T-helper 2 cell (primary cell): ENCODE measurements at places on chromosomes 1 and 21.

GRCh38 chr1:178518894-178519293, 6.0 kb downstream of the TEX35 start:
- DNase-seq = no peak

- DNase-seq = no peak
These were observed 60.0 kb downstream of the LRIG2 start for GRCh38 chr1:113133038-113133437.

DNA sequence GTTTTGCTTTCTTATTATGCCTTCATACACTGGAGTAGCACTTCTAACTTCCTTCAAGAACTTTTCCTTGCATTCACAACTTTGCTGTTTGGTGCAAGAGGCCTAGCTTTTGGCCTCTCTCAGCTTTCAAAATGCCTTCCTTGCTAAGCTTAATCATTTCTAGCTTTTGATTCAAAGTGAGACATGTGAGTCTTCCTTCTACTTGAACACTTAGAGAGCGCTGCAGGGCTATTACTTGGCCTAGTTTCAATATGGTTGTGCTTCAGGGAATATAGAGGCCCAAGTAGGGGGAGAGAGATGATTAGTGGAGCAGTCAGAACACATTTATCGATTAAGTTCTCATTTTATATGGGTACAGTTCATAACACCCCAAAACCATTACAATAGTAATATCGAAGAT, 12.4 kb downstream of the ANGEL2 start:
- no peak for DNase-seq

- DNase-seq = no peak
These were observed 734 bp upstream of the C1orf210 start for GRCh38 chr1:43286115-43286514.

DNA sequence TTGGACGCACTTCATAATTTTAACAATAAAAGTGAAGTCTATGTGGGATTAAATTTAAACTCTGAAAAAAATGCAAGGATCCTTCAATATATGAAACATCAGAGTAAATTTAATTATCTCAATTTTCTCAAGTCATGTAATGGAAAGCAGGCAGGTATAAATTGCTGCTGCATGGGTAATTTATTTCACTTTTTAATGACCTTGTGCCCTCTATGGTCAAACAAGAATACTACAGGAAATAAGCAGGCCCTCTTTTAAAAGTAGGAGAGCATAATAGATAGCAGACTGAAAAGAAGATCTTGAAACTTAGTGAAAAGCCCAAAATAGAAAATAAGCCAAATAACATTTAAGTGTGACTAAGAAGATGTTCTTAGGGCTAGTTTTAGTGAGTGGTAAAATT, 22.9 kb downstream of the BCAS2 start:
- no peak for DNase-seq
